Stimulated activated naive CD4-positive, alpha-beta T cell (primary cell): ENCODE measurements at places on chromosomes 5 and 9.

GRCh38 chr5:79982136-79982535 lies 8.9 kb downstream of the MTX3 start:
- DNase-seq, result no peak

- DNase-seq, result no peak
Observed at GRCh38 chr9:104903609-104904008, 24.3 kb downstream of the ABCA1 start.

DNA sequence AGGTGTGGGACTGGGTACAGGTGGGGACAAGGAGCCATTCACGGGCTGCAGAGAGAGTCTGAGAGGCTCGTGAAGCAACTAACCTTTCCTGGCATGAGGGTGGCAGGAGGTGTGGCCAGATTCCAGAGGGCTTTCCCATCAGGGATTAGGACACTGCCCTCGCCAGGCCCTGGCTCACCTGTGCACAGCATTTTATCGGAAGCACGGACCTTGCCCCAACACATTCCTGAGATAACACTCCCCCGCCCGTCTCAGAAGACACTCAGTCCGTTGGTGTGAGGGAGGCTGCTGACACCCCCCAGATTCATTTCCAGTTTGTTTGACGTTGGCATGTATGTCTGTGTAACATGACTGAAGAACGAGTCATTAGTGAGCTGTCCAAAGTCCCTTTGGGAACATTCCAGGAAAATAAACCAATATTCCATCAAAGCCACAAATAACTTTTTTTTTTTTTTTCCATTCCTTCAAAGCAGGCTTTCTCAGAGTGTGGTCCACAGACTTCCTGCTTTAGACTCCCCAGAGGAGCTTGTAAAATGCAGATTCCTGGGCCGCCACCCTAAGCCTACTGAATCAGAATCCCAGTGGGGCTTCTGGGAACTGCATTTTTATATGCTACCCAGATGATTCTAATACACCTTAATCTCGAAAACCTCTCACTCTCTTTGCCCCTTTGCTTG lies 23.4 kb downstream of the WWC1 start:
- DNase-seq, result no peak

GRCh38 chr5:146463446-146463845 lies 16.3 kb downstream of the TCERG1 start:
- DNase-seq, result no peak

GRCh38 chr9:34430843-34431437 lies 27.4 kb downstream of the FAM219A start:
- no peak for DNase-seq

DNA sequence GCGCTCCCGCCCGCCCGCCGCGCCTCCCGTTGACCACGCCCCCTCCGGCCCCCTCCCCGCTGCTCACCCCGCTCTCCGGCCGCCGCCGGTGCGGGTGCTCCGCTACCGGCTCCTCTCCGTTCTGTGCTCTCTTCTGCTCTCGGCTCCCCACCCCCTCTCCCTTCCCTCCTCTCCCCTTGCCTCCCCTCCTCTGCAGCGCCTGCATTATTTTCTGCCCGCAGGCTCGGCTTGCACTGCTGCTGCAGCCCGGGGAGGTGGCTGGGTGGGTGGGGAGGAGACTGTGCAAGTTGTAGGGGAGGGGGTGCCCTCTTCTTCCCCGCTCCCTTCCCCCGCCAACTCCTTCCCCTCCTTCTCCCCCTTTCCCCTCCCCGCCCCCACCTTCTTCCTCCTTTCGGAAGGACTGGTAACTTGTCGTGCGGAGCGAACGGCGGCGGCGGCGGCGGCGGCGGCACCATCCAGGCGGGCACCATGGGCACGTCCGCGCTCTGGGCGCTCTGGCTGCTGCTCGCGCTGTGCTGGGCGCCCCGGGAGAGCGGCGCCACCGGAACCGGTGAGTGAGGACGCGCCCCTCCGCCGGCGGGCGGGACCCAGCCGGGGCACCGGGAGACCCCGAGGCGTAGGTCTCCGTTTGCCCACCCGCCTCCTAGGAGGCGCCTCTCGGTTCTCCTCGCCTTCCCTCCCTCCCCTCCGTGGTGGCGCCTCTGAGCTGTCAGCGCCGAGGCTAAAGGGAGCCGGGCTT lies at the start of gene VLDLR:
Gene VLDLR, plus strand, starts transcription at position 66 of the 739 bp plus-strand sequence. Its CDS starts 403 bp downstream, at position 469.
- no peak for DNase-seq

GRCh38 chr5:72305194-72306142 lies 14.6 kb downstream of the MRPS27 start:
- no peak for DNase-seq
